ENCODE measurements at places on chromosomes 16 and 17.

DNA sequence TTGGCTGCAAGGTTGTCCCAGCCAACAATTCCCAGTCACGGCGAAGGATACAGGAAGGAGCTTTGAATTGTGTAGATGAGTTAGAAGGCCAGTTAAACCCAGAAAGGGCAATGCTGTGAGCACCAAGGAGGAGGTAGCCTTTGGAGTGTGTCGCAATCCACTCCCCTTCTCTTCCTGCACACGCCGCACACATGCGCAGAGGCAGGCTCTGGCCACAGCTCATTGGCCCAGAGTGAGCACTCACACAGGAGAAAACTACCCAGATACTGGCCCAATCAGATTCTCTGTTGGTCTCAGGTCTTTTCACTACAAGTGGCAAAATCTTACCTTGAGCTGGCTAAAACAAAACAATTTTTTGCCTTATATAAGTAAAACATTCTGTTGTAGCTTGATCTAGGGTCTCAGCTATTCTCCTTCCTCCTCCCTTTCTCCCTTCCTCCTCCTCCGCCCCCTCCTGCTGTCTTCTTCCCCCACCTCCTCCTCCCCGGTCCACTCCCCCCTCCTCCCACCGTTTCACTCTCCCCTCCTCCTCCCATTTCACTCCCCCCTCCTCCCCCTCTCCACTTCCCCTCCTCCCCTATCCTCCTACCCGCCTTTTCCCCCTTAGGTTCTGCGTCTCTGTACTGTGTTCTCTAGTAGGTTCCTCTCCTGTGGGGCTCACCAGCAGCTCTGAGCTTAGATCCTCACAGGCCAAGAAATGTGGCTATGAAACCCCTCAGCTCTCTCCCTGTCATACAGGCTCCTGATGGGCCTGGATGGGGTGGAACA, 344.9 kb downstream of the CPPED1 start:
- peak; percentile 6 for DNase-seq

- DNase-seq = peak; percentile 43
Measured at GRCh38 chr16:74862743-74863244, 88.2 kb upstream of the FA2H start.

GRCh38 chr17:67020293-67020766, 24.0 kb upstream of the CACNG1 start:
- no peak for DNase-seq

- no peak for DNase-seq
Measured at GRCh38 chr16:50539053-50539695, 9.0 kb upstream of the NKD1 start.

DNA sequence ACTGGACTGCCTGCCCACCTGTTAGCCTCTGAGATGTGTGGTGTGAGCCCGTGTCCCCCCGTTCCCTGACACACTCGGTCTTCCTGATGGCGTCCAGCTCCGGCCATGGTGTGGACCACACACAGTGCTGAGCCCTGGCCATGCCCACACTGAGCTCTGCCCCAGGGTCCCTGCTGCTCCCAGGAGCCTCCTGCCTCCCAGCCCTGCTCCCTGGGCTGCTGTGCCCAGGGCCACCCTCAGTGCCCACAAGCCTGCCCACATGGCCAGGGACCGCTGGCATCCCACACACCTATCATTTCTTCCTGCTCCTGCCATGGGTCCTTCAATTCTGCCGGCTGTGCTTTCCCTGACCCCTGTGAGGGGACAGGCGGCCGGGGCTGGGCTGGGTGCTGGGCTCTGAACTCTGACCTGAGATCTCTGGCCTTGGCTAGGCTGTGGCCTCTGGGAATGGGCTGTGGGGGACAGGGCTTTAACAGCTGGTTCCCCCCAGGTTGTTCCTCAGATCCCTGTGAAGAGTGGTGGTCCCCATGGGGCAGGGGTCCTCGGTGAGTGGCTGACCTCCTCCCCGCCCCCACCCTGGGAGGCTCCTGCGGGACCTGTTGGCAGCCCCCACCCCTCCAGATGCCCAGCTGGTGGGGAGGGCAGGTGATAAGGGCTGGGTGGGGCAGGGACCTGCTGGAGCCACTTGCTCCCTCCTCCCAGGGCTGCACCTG, 4.0 kb downstream of the CEMP1 start:
- DNase-seq = no peak

GRCh38 chr16:28580726-28581315, 16.0 kb downstream of the SULT1A2 start:
- DNase-seq = no peak

GRCh38 chr17:42857389-42857788, 6.4 kb downstream of the AOC3 start:
- no peak for DNase-seq

GRCh38 chr17:38704606-38705522, at the start of gene MLLT6:
Gene MLLT6 (plus strand): TSS chr17:38705273. CDS start chr17:38705633, 360 bp downstream.
- DNase-seq = peak; percentile 83

- DNase-seq = no peak
Measured at GRCh38 chr17:57811638-57812280, 38.1 kb downstream of the MRPS23 start.

GRCh38 chr16:86376837-86377236, 133.5 kb upstream of the FOXF1 start:
- no peak for DNase-seq

- no peak for DNase-seq
Measured at GRCh38 chr17:58275417-58275816, 5.3 kb downstream of the MPO start.

- DNase-seq = no peak
Measured at GRCh38 chr16:30173054-30173453, 10.3 kb upstream of the CORO1A start.

DNA sequence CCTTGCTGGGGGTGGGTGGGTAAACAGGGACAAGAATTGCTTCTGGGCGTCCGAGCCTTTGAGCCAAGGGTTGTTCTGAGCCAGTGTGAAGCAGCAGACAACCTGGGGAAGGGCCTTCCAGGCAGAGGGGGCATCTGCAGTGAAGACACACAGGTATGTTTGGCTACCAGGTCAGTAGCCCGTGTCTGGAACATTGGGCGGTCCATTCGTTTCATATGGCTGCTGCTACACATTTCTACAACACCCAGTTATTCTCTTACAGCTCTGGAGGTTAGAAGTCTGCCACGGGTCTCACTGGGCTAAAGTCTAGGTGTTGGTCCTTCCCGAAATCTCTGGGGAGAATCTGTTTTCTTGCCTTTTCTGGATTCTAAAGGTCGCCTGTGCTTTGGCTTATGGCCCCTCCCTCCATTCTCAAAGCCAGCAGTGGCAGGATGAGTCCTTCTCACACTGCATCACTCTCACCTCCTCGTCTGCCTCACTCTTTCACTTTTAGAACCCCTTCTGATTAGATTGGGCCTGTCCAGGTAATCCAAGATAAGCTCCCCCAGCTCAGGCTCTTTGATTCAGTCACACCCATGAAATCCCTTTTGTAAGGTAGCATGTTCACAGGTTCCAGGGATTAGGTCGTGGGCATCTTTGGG, 136.1 kb downstream of the CLEC16A start:
- DNase-seq = no peak

DNA sequence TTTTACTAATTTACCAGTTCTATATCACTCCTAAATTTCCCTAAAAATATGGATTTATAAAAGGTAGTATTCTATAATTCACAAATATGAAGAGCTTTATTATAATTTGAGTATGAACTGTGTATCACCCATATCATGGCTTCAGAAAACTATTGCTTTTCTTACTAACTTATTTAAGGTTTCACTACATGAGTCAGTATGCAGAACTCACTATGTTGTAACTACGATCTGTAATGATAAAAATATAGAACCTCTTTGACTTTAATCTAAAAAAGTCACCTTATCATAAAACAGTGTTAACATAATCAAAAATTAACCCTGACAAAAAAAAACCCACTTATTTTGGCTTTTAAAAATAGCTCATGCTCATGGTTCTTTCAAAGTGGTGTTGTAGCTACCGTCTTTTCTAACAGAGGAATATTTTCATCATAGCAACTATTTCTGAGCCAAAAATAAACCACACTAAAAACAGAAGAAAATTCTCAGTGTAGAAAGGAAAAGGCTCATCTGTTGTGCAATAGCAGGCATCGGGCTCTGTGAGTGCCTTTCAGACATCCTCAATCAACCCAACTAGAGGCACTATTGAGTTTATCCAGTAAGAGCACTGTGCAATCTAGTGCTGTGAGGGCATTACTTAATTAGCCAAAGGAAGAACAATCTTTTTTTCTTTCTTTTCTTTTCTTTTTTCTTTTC, 42.1 kb downstream of the ITGAM start:
- no peak for DNase-seq

DNA sequence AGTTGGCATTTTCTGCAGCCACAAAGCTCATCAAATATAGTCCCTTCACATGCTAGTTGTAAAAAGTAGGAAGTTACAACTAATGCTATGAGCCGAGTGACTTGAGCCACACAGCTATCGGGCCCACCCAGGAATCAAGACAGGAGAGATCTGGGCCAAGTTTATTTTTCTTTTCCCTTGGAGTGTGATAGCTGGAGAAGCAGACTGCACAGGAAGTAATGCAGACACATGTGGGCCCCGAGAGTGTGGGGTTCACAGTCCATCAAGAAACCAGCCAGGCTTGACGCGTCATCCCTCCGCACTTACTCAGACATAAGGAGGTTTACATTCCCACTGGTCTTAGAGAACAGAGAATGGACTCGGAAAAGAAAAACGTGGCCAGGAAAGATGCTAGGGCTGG, 403.1 kb upstream of the CDH11 start:
- no peak for DNase-seq

DNA sequence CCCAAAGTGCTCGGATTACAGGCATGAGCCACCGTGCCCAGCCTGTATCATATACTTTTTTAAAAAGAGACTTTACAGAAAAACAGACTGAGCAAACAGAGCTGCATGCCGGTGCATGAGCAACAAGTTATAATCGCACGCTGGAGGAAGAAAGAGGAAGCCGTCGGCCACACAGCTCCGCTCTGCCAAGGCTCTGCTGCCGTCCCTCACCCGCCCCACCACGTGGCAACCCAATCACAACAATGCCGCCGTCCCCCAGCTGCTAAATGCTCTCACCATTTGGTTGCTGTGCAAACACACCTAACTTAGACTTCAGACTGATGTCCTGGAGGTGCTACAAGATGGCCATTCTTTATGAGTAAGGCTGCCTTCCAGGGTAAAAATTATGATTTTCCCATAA, 83.5 kb downstream of the ADCY9 start:
- DNase-seq = no peak

GRCh38 chr16:22008215-22009059, 526 bp downstream of the MOSMO start:
- peak; percentile 27 for DNase-seq

- no peak for DNase-seq
Measured at GRCh38 chr17:3007651-3008121, 55.7 kb downstream of the OR1D5 start.

DNA sequence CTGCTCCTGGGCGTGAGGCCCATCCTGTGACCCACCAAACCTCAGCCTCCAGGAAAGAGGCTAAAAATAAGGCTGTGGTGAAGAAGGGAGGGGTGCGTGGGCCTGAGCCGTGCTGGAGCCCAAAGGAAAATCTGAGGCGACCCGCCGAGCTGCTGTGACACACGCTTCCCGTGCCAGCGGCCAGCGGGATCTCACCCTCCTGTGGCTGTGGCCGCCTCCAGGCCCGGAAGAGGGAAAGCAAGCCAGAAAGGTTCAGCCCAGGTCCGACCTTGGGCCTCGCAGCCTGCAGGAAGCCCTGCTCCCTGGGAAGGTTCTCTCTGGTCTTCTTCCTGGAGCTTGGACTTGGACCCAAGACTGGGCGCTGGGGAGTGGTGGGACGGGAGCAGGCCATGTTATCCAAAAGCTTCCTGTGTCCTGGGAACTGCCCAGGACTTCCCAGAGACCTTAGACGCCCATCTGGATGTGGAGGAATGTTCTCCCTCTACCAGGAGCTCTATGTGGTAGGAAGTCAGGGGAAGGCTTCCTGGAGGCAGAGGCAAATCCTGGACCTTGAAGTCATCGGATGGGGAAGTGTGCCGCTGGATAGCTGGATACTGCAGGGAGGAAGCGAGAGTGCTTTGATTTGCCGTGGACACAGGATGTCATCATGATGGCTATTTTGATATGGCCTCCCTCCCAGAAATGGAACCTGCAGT, 11.4 kb downstream of the SPNS2 start:
- no peak for DNase-seq

GRCh38 chr17:10352893-10353292, 19.9 kb downstream of the MYH13 start:
- no peak for DNase-seq

- DNase-seq = no peak
Measured at GRCh38 chr16:67942510-67943255, 1.2 kb downstream of the LCAT start.

DNA sequence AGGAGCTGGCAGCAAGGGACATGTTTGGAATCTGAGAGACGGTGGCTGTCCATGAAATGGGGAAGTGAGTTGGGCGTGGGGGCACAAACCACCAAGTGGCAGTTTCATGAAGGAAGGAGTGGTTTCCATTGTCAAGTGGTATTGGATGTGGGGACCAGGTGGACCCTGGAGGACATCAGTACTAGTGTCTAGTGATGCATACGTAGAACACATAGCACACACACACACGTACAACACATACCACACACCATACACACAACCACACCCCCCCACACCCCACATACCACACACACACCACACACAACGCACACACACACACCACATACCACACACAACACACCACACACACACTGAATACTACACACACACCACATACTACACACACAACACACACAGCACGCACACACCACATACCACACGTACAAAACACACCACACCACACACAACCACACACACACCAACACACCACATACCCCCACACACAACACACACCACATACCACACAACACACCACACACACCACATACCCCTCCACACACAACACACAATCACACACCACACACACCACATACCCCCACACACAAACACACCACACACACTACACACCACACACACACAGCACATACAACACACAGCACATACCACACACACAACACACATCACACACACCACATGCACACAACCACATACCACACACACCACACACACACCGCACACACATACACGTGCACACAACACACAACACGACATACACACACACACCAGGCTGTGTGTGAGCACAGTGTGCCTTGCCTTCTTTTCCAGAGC, 41.1 kb upstream of the GSE1 start:
- DNase-seq = peak; percentile 57

- DNase-seq = no peak
Measured at GRCh38 chr17:28345419-28346198, 10.0 kb downstream of the TNFAIP1 start.

GRCh38 chr16:88785106-88785924, at the start of gene PIEZO1:
Gene PIEZO1 (minus strand): TSS chr16:88785220. CDS start chr16:88784964, 256 bp downstream.
- peak; percentile 77 for DNase-seq
